A172 (cell line): ENCODE measurements at places on chromosomes 6 and 20.

GRCh38 chr6:88045521-88046136 is 2.0 kb upstream of the SPACA1 start:
- DNase-seq = no peak

- DNase-seq = no peak
Observed at GRCh38 chr6:29764422-29765196, 41.4 kb downstream of the HLA-F start.

- no peak for DNase-seq
Observed at GRCh38 chr6:55131616-55132015, 42.7 kb upstream of the HCRTR2 start.

DNA sequence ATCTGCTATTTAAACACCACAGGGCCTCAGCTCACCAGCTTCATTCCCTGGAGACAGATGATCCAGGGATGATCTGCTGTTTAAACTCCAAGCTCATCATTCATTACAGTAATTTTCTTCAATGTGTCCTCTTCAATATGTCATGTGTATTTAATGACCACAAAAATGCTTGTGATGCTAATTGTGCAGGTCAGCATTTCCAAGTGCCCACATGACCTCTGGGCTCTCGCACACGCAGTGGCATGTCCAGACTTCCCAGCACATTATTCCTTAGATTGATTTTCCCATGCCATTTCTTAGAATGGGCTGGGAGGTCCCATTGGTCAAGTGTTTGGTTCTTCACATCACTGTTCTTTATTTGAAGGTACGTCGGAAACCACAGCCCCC is 434.4 kb downstream of the HAO1 start:
- no peak for DNase-seq

DNA sequence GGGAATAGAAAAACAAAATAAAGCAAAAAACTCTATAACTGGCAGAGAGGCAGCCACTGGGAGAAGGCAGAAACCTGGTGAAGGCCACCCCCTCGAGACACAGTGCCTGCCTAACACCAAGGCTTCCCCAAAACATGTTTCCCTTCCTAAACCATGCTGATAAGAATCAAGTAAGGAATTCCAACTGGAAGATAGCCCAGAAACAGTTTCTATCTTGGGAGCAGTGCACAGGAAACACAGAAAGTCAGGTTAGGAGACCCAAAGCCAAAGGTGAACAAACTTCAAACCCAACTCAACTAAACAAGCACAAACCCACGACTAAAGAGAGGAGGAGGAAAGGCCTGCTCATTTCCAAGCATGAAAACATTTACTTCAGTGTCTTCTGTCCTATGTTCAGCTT is 433.7 kb upstream of the RGS17 start:
- DNase-seq = peak; percentile 50

- no peak for DNase-seq
Observed at GRCh38 chr6:22102671-22103070, 194.2 kb downstream of the PRL start.

GRCh38 chr6:56807989-56808337 is 146.9 kb upstream of the BEND6 start:
- DNase-seq = no peak

DNA sequence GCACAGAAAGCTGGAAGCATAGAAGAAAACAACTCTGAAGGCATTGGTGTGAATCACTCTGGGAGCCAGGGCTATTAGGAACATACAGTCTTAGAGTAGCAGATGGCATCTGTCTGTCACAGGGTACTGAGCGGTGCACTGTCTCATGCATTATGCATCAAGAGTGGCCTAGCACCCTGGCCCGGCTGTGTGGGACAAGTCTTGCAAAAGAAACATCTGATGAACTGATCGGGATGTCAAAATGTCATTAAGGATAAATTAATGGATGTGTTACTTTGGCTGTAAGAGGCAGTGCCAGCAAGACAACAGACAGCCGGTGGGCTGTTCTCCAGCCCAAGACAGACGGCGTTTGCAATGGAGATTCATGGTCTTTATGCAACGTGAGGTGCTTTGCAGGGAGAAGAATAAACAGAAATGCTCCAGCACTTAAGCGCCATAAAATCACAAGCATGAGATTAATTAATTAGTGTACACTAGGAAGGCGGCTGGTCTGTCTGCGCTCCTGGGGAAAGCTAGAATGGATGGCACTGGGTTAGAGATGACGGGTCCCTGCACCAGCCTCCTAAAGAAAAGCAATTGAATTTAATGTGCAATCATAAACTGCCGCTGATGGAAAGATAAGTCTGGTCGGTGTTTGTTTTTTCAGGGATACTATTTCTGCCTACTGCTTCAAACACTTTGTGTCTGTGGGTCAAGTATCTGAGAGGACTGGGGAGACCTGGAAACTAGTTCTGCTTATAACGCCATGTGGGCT is 600.6 kb upstream of the CHD6 start:
- no peak for DNase-seq

GRCh38 chr6:15949982-15950381 is 178.9 kb upstream of the MYLIP start:
- no peak for DNase-seq

- no peak for DNase-seq
Observed at GRCh38 chr6:169643521-169643920, 58.3 kb downstream of the WDR27 start.

DNA sequence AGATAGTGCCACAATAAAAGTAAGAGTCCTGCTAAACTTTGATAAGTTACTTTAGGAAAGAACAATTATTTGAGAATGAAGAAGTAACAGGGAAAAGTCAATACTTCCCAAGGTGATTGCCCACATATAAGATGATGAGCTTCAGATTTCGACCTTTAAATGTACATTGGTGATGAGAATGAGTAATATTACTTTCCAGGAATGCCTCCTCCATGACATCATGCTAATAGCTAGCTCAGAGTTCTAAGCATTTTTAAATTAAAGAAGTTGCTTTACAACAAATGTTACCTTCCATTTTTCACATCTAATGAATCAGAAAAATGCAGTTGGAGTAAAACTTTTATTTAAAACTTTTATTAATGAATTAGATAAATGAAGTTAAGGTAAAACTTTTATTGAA is 22.5 kb upstream of the OPN5 start:
- no peak for DNase-seq

DNA sequence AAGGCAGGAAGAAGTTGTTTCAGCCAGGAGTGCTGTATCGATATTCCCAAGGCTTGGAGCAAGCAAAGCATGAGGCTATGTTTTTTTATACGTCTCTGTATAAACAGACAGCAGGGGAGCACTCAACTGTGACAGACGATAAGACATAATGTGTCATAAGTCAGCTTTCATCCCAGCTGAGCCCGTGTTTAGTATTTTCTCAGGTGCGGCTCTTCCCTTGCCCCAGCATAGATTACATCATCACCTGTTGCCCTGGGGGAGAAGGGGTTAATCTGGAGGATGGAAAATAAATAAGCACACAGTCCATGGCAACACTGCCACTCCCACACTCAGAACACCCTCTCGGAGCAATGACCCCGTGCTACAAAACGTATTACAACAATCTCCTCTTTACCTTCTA is 22.1 kb upstream of the KCNK5 start:
- DNase-seq = no peak

- no peak for DNase-seq
Observed at GRCh38 chr6:19362396-19362795, 474.8 kb upstream of the ID4 start.

- DNase-seq = no peak
Observed at GRCh38 chr20:60501048-60501447, 542.8 kb downstream of the CDH26 start.

- no peak for DNase-seq
Observed at GRCh38 chr6:21118216-21118780, 475.3 kb upstream of the SOX4 start.

DNA sequence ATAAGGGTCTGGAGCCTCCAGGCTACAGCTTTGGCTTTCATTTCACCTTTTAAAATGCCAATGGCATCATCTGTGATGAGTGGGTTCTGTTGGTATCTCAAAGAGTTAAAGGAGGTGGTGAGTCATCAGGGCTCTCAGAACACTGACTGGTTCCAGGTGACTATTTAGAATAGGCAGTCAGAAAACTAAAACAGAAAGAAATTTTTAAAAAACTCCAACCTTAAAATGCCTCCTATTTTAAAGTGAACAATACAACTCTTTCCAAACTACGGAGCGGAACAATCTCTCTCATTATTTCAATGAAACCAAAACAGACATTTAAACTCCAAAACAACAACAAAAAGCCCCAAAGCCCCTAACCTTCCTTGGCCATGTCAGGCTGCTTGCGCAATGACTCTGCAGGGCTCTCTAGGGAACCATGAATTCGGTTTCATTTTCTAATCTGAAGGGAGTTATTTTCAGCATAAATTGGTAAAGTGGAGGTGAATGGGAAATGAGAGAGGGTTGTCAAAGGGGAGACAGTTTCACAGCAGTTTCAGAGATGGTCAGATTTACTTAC is 194.9 kb downstream of the KIF6 start:
- peak; percentile 10 for DNase-seq
